Tibial artery (tissue), 4 donors: ENCODE measurements at places on chromosomes 1 and 21.

- H3K27ac ChIP-seq: no peak overlapping the region
- no peaks in the 10 kb centered on the region for H3K36me3 ChIP-seq
- DNase-seq: no peak
- no peaks in the 10 kb centered on the region for H3K4me1 ChIP-seq
- H3K4me3 ChIP-seq: no peak overlapping the region
- no peaks in the 10 kb centered on the region for H3K27me3 ChIP-seq
Observed at GRCh38 chr1:180909462-180909976, 3.2 kb upstream of the KIAA1614 start.

- H3K36me3 ChIP-seq: no peaks in the 10 kb centered on the region
- no peak overlapping the region for H3K4me3 ChIP-seq
- H3K4me1 ChIP-seq: no peaks in the 10 kb centered on the region
- H3K27me3 ChIP-seq: no peaks in the 10 kb centered on the region
- no peak for DNase-seq
Observed at GRCh38 chr1:74779750-74780149, 46.8 kb downstream of the TYW3 start.

GRCh38 chr1:231508497-231508896 is 20.0 kb upstream of the TSNAX start:
- no peak for DNase-seq
- H3K27me3 ChIP-seq: no peaks in the 10 kb centered on the region
- no peak overlapping the region for H3K4me3 ChIP-seq

DNA sequence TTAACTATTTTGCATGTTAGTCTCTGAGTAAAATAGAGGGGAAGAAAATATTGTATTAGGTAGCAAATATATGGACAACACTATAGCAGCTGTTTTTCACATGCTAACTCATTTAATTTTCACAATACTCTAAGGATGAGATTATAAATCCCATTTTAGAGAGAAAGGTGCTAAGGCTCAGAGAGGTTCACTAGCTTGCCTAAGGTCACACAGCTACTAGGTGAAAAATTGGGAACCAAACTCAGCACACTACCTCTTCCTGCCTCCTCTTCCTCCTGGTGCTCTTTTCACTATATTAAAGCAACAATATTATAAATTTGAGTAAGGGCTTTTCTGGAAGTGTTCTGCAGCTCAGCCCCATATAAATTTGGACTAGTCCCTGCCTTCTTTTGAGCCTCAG is 2.3 kb downstream of the RXRG start:
- no peaks in the 10 kb centered on the region for H3K36me3 ChIP-seq
- peaks cover 32% of the 10 kb centered on the region for H3K27me3 ChIP-seq

DNA sequence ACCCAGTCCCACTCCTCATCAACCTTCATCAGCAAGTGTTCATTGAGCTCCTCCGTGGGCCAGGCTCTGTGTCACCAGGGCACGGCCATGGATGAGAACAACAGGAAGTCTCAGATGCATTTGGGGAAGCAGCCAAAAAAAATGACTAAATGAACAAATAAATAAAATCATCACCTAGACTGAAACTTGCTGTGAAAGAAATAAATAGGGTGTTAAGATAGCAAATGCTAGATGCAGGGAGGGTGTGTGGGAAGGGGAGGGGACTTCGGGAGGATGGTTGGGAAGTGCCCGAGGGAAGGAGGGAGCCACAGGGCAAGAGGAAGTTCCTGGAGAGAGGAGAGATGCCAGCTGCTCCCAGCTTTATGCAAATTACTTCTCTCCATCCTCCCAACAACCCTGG is 696.7 kb downstream of the PTPRU start:
- no peaks in the 10 kb centered on the region for H3K4me1 ChIP-seq
- no peak overlapping the region for H3K4me3 ChIP-seq
- no peaks in the 10 kb centered on the region for H3K27me3 ChIP-seq
- no peak for DNase-seq
- no peaks in the 10 kb centered on the region for H3K36me3 ChIP-seq

DNA sequence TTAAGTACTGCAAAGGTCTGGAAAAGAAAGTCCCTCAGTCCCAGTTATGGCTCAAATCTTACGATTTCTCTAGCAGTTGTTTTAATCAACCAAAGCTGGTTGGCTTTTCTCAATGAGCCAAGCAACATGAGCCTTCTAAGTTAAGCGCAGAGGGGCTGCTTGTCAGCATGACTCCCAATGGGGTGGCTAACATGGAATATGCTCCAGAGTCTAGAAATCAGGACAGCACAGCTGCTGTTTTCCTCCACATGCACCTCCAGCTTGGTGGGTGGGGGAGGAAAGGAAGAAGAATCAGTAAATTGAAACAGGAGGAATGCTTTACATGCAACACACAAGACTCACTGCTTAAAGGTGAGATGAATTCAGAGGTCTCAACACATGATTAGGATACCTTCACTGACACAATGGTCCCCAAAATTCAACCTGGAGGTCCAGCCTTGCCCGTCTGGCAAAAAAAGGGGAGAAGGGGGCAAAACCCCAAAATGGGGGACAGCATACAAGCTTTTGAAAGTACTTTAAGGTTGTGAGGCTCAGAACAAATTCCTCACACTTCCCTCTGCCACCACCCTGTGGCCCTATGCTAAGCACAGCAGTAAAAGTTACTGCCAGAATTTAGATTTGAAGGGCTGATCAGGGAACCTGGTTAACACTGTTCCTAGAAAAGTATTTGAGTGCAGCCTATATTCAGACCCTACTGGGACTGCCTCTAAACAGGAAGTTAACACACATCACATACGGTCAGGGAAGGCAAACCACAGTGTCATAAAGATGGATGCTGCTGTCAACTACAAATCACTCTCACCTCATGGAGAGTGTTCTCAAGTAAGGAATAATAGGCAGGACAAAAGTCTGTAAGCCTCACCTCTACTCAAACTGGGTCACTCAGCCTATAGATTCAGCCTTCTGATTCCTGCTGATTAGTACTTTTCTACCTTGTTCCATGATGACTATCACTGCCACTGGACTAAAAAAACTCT is 2.6 kb downstream of the GATAD2B start:
- peaks cover 4% of the 10 kb centered on the region for H3K4me1 ChIP-seq
- H3K27me3 ChIP-seq: no peaks in the 10 kb centered on the region
- H3K27ac ChIP-seq: peak overlapping the region; percentile 97
- no peak for DNase-seq

GRCh38 chr1:156676820-156677615 is at the start of gene NES:
NES (minus strand) TSS chr1:156677407; CDS start chr1:156677264, 143 bp downstream.
- H3K4me3 ChIP-seq: peak within 1 kb of the TSS; percentile 57
- H3K27ac ChIP-seq: peak within 1 kb of the TSS; percentile 62
- no peaks in the 10 kb centered on the region for H3K27me3 ChIP-seq

GRCh38 chr1:32992489-32993323 is 28.1 kb upstream of the RNF19B start:
- no peaks in the 10 kb centered on the region for H3K27me3 ChIP-seq
- peak overlapping the region; percentile 25 for H3K27ac ChIP-seq
- no peaks in the 10 kb centered on the region for H3K36me3 ChIP-seq
- H3K4me1 ChIP-seq: peaks cover 74% of the 10 kb centered on the region
- no peak overlapping the region for H3K4me3 ChIP-seq
- DNase-seq: peak; percentile 84

GRCh38 chr1:31760471-31761470 is 3.4 kb downstream of the ADGRB2 start:
- peak overlapping the region; percentile 56 for H3K4me3 ChIP-seq
- peak overlapping the region; percentile 50 for H3K27ac ChIP-seq
- peaks cover 47% of the 10 kb centered on the region for H3K4me1 ChIP-seq

- peaks cover 4% of the 10 kb centered on the region for H3K4me1 ChIP-seq
- H3K36me3 ChIP-seq: no peaks in the 10 kb centered on the region
- no peak for DNase-seq
- no peak overlapping the region for H3K27ac ChIP-seq
- H3K27me3 ChIP-seq: no peaks in the 10 kb centered on the region
- no peak overlapping the region for H3K4me3 ChIP-seq
Observed at GRCh38 chr1:3691421-3692204, 39.3 kb downstream of the TP73 start.

DNA sequence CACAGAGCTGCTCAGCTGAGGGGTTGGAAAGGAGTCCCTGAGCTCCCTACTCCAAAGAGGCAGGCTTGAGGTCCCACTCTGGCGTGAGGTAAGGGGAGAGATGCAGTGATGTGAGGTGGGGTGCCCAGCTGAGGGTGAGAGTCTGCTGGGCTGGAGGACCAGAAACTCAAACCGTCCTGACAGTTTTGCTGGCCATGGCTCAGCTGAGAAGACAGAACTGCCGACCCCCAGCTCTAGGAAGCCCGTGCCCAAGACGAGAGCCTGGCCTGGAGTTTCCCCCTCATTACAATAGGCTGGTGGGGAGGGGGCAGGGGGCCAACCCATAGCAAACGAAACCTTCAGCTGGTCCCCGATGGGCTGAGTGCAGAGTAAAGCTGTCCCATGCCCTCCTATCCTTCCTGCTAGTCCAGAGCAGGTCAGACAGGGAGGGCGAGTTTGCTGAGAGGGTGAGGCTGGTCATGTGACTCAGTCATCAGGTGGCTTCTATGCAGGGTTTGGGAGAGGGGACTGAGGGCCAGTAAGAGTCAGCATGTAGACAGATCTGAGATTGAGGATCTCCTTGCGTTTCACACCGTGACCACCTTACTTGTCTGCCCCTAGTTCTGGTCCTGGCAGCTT is 129.3 kb downstream of the PRDM2 start:
- no peaks in the 10 kb centered on the region for H3K4me1 ChIP-seq
- H3K36me3 ChIP-seq: peaks cover 11% of the 10 kb centered on the region
- no peak for DNase-seq
- no peak overlapping the region for H3K27ac ChIP-seq
- peaks cover 13% of the 10 kb centered on the region for H3K27me3 ChIP-seq

- DNase-seq: no peak
- H3K27ac ChIP-seq: no peak overlapping the region
- H3K4me3 ChIP-seq: no peak overlapping the region
Observed at GRCh38 chr1:156259805-156260204, 11.9 kb upstream of the PAQR6 start.

GRCh38 chr1:198556971-198557370 is 16.5 kb upstream of the ATP6V1G3 start:
- H3K27me3 ChIP-seq: no peaks in the 10 kb centered on the region
- no peaks in the 10 kb centered on the region for H3K36me3 ChIP-seq
- no peak for DNase-seq
- H3K4me1 ChIP-seq: no peaks in the 10 kb centered on the region
- H3K4me3 ChIP-seq: no peak overlapping the region

DNA sequence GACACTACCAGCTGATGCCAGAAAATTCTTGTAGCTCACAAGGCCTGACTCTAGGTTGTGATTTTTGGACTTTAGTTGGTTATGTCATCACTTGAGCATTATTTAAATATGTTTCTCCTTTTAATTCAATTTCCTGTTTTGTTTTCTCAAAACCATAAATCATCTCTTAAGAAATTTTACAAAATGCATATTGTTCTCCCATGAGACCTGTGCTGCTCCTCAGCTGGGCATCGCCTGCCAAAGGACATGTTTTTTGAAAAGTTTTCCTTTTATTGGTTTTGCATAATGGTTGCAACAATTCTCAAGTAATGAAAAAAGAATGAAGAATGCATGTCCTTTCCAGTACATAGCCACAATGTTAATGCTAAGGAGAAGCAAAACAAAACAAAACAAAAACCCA is 204.7 kb upstream of the LYPLAL1 start:
- peaks cover 3% of the 10 kb centered on the region for H3K4me1 ChIP-seq
- no peak for DNase-seq
- no peak overlapping the region for H3K4me3 ChIP-seq
- no peak overlapping the region for H3K27ac ChIP-seq
- H3K36me3 ChIP-seq: no peaks in the 10 kb centered on the region

DNA sequence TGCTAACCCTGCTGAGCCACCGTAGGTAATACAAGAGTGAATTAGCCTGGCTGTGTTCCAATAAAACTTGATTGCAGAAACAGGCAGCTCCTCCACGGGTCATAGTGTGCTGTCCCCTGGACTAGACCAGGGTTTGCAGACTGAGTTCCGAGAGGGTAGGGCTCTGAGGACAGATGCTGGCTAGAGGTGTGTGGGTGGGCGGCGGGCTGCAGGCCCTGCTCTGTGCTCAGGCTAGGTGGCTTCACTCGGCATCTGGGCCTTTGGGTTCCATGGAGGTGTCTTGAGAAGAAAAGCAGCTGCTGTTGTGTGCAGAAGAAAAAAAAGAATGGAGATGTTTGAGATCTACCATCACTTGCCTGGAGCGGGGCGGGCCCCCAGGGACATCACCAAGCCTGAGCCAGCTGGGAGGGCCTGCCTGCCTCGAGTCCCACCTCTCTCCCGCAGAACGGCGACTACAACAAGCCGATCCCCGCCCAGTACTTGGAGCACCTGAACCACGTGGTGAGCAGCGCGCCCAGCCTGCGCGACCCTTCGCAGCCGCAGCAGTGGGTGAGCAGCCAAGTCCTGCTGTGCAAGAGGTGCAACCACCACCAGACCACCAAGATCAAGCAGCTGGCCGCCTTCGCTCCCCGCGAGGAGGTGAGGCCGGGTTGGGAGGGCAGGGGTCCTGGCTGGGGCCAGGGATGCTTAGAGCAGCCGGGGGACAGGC is 7.9 kb downstream of the TMEM201 start:
- H3K4me3 ChIP-seq: no peak overlapping the region
- no peak overlapping the region for H3K27ac ChIP-seq
- peaks cover 14% of the 10 kb centered on the region for H3K36me3 ChIP-seq
- H3K27me3 ChIP-seq: no peaks in the 10 kb centered on the region
- no peaks in the 10 kb centered on the region for H3K4me1 ChIP-seq
- DNase-seq: no peak

GRCh38 chr1:163897412-163898155 is 575.8 kb downstream of the NUF2 start:
- H3K27me3 ChIP-seq: no peaks in the 10 kb centered on the region
- no peak overlapping the region for H3K4me3 ChIP-seq
- no peak for DNase-seq
- no peaks in the 10 kb centered on the region for H3K36me3 ChIP-seq
- no peak overlapping the region for H3K27ac ChIP-seq

- no peaks in the 10 kb centered on the region for H3K4me1 ChIP-seq
- H3K27ac ChIP-seq: no peak overlapping the region
- no peak for DNase-seq
- no peak overlapping the region for H3K4me3 ChIP-seq
- no peaks in the 10 kb centered on the region for H3K27me3 ChIP-seq
Observed at GRCh38 chr21:33514229-33514628, 22.7 kb upstream of the DNAJC28 start.

GRCh38 chr1:92833840-92834239 is 2.0 kb downstream of the RPL5 start:
- peaks cover 65% of the 10 kb centered on the region for H3K4me1 ChIP-seq
- H3K36me3 ChIP-seq: peaks cover 39% of the 10 kb centered on the region
- H3K27me3 ChIP-seq: no peaks in the 10 kb centered on the region
- peak overlapping the region; percentile 87 for H3K27ac ChIP-seq
- DNase-seq: no peak
